ENCODE measurements at places on chromosomes 12 and 14. TPM values are rescaled to one million over a fixed set of nuclear protein-coding genes. Genes with fewer than 3 reads are reported as not detected.

RHNO1 gene
- 5.7 TPM for total RNA-seq

DTX1 gene
- total RNA-seq = 2.5 TPM

ARHGDIB gene
- total RNA-seq = 98.0 TPM

- no peaks in the 10 kb centered on the region for H3K36me3 ChIP-seq
- peak; percentile 81 for DNase-seq
- H3K4me3 ChIP-seq = peak overlapping the region; percentile 30
- no peaks in the 10 kb centered on the region for H3K27me3 ChIP-seq
- H3K27ac ChIP-seq = peak overlapping the region; percentile 95
- peaks cover 53% of the 10 kb centered on the region for H3K4me1 ChIP-seq
These were observed 75.1 kb downstream of the IRF2BPL start for GRCh38 chr14:76953311-76953945.

DNA sequence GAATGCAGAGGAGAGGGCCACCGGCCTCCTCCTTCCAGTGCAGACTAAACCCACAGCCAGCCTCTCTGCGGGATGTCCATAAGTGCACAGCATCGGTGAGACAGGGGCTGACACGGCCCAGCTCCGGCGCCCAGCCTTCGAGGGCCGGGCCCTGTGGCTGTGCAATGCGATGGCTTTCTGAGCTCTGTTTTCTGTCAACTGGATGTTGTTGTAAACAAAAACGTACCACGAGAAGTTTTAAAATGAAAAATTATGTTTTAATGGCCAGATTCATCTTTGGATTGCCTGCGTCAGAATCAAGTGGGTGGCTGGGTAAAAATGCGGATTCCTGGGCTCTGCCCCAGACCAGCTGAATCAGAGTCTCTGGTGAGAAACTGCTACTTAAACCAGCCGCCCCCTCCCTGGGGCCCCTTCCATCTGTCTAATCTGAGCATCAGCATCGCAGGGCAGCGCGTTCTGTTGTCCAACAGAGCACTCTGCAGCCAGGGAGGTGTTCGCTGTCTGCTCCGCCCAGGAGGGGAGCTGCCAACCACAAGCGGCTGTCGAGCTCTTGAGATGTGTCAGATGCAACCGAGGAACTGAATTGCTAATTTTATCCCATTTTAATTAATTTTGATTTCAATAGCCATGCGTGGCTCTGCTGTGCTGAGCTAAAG is 133.4 kb downstream of the RFLNA start:
- DNase-seq = no peak
- peaks cover 55% of the 10 kb centered on the region for H3K4me1 ChIP-seq
- H3K27ac ChIP-seq = peak overlapping the region; percentile 64
- H3K36me3 ChIP-seq = peaks cover 49% of the 10 kb centered on the region
- no peaks in the 10 kb centered on the region for H3K27me3 ChIP-seq

- H3K4me3 ChIP-seq = no peak overlapping the region
- no peaks in the 10 kb centered on the region for H3K27me3 ChIP-seq
- H3K4me1 ChIP-seq = no peaks in the 10 kb centered on the region
- H3K27ac ChIP-seq = no peak overlapping the region
- DNase-seq = no peak
- H3K36me3 ChIP-seq = peaks cover 98% of the 10 kb centered on the region
These were observed 17.8 kb downstream of the SFSWAP start for GRCh38 chr12:131728720-131729119.

DNA sequence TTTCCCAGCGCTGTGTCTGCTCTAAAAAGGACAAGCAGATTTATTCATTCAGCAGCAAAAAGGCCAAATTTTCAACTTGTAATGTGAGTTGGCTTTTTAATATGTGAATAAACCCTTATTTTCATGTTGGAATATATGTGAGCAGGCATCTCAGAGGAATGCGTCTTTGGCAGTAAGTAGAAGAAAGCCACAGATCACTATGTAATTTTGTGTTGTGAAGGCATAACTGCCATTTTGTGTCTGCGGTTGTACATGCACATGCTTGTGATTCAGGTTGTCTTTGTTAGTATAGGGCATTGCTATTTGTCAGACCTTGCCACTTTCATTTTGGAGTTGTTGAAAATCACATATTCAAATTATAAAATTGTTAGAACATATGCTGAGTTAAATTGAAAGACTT is 398.8 kb upstream of the RGS6 start:
- H3K4me3 ChIP-seq = no peak overlapping the region
- no peak for DNase-seq
- H3K4me1 ChIP-seq = no peaks in the 10 kb centered on the region
- H3K36me3 ChIP-seq = no peaks in the 10 kb centered on the region

DNA sequence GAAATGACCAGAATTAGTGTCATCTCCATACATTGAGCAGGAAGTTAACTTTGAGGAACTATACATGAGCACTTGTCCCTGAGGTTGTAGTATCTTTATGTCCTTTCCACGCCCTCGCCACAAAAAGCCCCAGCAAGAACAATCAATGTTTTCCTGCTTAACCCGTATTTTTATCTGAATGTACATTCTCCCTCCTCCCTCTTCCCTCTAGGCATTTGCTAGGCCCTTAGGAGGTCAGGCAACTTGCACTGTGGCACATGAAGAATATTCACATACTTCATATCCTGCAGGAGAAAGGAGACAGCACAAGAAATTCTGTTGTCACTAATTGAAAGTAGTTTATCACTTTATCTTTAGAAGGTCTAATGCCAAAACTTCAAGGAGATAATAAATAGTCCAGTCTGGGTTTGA is 18.1 kb upstream of the DUSP6 start:
- H3K4me3 ChIP-seq = no peak overlapping the region
- peaks cover 24% of the 10 kb centered on the region for H3K4me1 ChIP-seq
- no peaks in the 10 kb centered on the region for H3K27me3 ChIP-seq
- DNase-seq = no peak

Data from heart left ventricle (tissue), 16 donors.